HuH-7.5 (cell line): ENCODE measurements at places on chromosomes 16 and 17.

GRCh38 chr17:73911726-73912372, 267.6 kb upstream of the SDK2 start:
- DNase-seq, result no peak

GRCh38 chr16:85554889-85555718, 58.0 kb upstream of the GSE1 start:
- DNase-seq, result peak; percentile 89

- DNase-seq, result no peak
Measured at GRCh38 chr17:50027881-50028735, 27.8 kb upstream of the ITGA3 start.

DNA sequence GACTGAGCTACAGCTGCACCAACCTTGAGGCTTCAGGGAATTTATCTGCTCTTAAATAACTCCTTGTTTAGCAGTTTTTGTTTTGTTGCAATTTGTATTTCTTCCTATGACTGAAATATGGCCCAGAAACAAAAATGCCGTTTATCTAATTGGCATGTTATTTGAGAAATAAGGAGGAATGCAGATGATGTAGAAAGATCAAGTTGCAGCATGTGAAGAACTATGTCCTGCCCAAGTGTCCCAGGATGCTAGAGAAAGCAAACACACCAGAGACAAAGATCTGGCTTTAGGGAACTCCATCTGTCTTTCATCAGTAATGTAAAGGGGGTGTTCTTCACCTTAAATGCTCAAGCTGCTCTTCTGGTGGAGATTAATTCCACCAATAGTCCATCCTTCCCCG, 29.7 kb downstream of the USP31 start:
- no peak for DNase-seq

- no peak for DNase-seq
Measured at GRCh38 chr16:13907431-13907830, 12.5 kb upstream of the ERCC4 start.

GRCh38 chr17:5272322-5272721, 9.8 kb upstream of the RABEP1 start:
- no peak for DNase-seq

GRCh38 chr17:32673964-32674363, 187.2 kb downstream of the CDK5R1 start:
- no peak for DNase-seq

- no peak for DNase-seq
Measured at GRCh38 chr16:11367483-11367906, 22.2 kb downstream of the RMI2 start.

GRCh38 chr17:75365009-75365930, 40.2 kb downstream of the GRB2 start:
- DNase-seq, result no peak

- DNase-seq, result peak; percentile 65
Measured at GRCh38 chr17:17300624-17301568, 2.3 kb upstream of the NT5M start.

DNA sequence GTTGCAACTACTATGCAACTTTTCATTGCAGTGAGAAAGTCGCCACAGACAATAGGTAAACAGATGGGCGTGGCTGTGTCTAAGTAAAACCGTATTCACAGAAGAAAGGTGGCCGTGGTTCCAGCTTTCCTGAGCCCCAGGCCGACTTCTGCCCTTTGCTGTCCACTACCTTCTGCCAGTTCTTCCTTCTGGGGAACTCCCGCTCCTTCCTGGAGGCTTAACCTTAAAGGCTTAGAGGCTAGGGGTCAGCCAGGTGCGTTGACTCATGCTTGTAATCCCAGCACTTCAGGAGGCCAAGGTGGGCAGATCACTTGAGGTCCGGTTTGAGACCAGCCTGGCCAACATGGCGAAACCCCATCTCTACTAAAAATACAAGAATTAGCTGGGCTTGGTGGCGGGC, 2.1 kb upstream of the SEPTIN12 start:
- DNase-seq, result no peak

DNA sequence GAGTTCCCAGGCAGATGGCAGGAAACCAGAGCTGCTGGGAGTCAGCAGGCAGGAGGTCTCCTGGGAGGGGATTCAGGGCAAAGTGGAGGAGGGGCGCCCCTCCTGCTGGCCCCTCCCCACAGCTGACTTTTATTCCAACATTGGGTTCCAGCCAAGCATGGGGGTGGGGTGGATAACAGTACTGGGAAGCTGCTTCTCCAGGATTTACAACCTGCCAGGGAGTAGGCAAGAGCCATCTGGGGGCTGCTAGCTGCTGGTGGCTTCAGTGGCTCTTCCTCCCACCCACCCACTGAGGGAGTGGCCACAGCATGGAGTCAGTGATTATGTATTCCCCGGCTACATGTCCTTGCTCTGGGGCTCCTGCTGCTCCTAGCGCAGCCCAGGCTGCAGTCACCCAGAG, 36.8 kb downstream of the TMEM132E start:
- DNase-seq, result no peak

- no peak for DNase-seq
Measured at GRCh38 chr16:58732545-58733247, 1.4 kb downstream of the GOT2 start.

DNA sequence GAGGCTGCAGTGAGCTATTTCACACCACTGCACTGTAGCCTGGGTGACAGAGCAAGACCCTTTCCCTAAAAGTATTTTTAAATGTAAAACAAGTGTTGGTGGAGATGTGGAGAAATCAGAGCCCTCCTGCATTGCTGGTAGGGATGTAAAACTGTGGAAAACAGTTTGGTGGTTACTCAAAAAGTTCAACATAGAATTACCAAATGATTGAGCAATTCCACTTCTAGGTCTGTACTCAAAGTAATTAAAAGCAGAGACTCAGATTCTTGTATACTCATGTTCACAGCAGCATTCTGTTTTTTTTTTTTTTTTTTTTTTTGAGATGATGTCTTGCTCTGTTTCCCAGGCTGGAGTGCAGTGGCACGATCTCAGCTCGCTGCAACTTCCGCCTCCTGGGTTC, 141.8 kb downstream of the PITPNC1 start:
- no peak for DNase-seq
